ENCODE measurements at places on chromosomes 5 and 9. TPM values are rescaled to one million over a fixed set of nuclear protein-coding genes. Genes with fewer than 3 reads are reported as not detected.

Gene PCDHA13
- not detected for total RNA-seq

Gene SLC25A48
- total RNA-seq: not detected

Gene MGAT4B
- 99.8 TPM for total RNA-seq

Gene PALM2AKAP2
- 5.2 TPM for total RNA-seq

Gene TAF11L10
- total RNA-seq: not detected

Measured in T-helper 1 cell treated with Interleukin-12 subunit alpha and Interleukin-12 subunit beta and Interleukin-4 antibody, amounts not matched to agents 30 ng/mL and 1 ng/mL, for 36 hours (primary cell).